ENCODE measurements at places on chromosomes 13 and 19.
A peak's percentile ranks its signal among the peaks of the same experiment; 100 is the strongest.

GRCh38 chr13:99527301-99527700 is 26.0 kb downstream of the TM9SF2 start:
- DNase-seq, result no peak

DNA sequence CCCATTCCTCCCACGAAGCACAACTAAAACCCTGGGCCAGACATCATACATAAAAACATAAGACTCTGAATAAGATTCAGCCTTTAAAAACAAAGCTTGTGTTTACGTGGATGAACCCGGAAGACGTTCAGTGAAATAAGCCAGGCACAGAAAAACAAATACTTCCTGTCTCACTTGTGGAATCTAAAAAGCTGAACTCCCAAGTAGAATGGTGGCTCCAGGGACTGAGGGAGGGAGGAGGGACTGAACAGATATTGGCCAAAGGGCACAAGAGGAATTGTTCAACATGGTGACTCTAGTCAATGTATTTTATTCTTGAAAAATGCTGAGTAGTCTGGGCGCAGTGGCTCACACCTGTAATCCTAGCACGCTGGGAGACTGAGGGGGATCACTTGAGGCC is 35.7 kb upstream of the TPM4 start:
- DNase-seq, result no peak

DNA sequence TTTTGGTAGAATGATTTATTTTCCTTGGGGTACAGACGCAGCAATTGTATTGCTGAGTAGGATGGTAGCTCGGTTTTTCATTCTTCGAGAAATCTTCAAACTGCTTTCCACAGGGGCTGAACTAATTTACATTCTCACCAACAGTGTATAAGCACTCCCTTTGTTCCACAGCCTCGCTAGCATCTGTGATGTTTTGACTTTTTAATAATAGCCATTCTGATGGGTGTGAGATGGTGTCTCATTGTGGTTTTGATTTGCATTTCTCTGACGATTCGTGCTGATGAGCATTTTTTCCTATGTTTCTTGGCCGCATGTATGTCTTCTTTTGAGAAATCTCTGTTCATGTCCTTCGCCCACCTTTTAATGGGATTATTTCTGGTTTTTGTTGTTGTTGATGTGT is 54.8 kb upstream of the UQCRFS1 start:
- DNase-seq, result no peak

DNA sequence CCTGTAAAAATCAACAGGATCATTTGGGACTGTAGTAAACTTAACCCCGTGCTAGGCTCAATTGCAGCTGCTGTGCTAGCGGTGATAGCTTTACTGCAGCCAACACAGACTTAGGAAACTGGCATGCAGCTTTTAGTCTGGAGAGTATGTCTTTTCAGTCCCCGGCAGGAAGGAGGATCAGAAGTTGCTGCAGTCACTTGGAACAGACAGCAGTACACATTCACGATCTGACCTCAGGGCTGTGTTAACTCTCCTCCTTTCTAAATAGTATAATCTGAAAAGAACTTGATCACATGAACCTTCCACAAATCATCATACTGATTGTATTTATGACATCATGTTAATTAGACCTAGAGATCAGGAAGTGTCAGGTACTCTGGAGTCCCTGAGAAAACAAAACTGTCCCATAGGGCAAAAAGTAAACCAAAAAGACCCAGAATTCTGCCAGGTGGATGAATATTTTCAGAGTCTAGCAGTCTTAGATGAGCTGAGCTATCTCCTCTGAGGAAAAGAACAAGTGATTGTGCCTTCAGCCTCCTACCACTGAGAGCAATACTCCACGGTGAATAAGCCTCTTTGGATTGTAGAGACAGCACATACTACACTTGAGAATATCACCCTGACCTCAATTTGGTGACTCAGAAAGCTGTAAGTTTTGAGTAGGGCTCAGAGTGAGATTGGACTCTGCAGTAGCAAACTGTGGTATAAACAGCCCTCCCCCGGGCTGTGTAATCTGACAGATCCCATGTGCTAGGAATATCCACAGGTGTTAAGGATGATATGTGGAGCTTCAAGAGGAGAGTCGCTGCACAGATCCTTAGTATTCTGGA is 181.0 kb upstream of the GPR12 start:
- DNase-seq, result no peak

GRCh38 chr19:4059891-4060620 is 6.6 kb downstream of the ZBTB7A start:
- peak; percentile 52 for DNase-seq

DNA sequence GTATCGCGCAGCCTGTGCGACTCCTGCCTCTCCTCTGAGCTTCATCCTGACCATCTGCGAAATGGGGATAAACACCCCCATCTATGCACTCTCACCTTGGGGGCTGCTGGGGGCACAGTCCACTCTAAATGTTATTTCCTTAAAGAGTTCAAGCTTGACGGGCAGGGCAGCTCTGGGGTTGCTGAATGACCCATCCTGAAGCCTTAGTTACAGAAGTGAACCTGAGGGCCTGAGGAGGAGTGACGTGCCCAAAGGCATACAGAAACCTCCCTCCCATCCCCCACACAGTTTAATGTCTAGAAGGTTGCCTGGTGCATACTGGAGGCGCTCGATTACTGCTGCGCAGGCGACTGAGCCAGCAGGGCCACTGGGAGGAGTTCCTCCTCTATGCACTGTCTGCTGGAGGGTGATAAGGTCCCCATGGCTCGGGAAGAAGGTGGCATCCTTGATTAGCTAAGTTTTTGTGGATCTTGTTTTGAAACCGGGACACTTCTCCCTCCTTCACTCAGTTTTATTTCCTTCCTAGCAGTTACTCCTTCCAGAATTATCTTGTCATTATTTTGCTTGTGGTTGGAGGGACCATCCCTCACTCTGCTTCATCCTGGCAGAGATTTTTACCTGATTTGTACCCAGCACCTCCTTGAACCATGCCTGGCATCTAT is 572 bp upstream of the FKBP8 start:
- DNase-seq, result peak; percentile 52

DNA sequence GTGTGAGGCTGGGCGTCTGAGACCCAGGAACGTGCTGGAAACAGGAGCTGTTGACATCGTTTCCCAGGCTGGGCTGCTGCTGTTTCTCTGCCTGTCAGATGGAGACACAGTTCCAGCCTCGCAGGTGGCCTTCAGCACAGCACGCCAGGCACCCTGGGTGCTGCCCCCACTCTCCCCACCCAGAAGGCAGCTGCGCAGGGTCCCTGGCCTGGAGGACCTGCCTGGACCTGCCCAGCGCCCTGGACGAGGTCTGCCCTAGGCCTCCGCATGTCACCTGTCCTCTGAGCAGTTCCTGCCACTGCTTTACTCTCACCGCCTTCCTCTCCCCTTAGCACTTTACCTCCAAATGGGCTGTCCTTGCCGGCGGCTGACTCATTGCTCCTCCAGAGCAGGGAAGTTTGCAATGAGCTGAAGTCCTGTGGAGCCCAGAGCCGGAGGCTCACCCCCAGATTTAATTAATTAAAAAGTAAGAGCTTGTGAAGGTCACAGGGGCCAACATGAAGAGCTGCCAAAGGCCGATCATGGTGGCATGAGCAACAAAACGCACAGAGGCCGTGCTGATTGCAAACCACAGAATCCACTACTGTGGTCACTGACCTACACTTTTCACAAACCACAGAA is 32.2 kb downstream of the C13orf46 start:
- no peak for DNase-seq

GRCh38 chr13:46184277-46184699 is 2.3 kb upstream of the LCP1 start:
- DNase-seq, result peak; percentile 49

- DNase-seq, result no peak
Observed at GRCh38 chr13:42048342-42048683, at the start of gene DGKH. DGKH (plus strand) TSS chr13:42048648; CDS start chr13:42048774, 126 bp downstream.

GRCh38 chr19:23512151-23512925 is 117.1 kb upstream of the ZNF91 start:
- DNase-seq, result no peak

- no peak for DNase-seq
Observed at GRCh38 chr19:15021286-15022007, 27.8 kb upstream of the CASP14 start.
